ENCODE measurements at places on chromosomes 5 and 9.

GRCh38 chr5:90477621-90478215 is 3.1 kb downstream of the POLR3G start:
- H3K27me3 ChIP-seq = no peaks in the 10 kb centered on the region
- H3K36me3 ChIP-seq = no peaks in the 10 kb centered on the region
- H3K4me3 ChIP-seq = no peak overlapping the region
- no peak overlapping the region for H3K27ac ChIP-seq

DNA sequence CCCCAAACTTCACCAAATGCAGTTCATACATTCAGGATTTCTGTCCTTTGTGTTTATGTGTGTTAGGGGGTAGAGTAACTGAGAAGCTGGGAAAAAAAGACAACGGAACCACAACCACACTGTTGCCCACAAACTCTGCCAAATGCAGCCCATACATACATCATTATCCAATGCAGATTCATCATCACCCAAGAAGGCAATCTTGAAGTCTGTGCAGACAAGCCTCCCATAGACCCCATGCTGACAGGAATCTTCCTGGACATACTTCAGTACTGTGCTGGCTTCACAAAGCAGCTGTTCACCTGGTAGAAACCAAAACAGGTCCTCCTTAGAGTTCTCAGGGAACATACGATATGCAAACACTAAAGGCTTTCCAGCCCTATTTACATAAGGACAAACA is 38.9 kb downstream of the MTMR12 start:
- no peaks in the 10 kb centered on the region for H3K27me3 ChIP-seq
- DNase-seq = no peak
- H3K4me1 ChIP-seq = peaks cover 3% of the 10 kb centered on the region

- H3K4me1 ChIP-seq = peaks cover 2% of the 10 kb centered on the region
- H3K36me3 ChIP-seq = no peaks in the 10 kb centered on the region
- H3K4me3 ChIP-seq = no peak overlapping the region
- H3K27ac ChIP-seq = no peak overlapping the region
Measured at GRCh38 chr9:121686930-121687541, 35.6 kb downstream of the DAB2IP start.

DNA sequence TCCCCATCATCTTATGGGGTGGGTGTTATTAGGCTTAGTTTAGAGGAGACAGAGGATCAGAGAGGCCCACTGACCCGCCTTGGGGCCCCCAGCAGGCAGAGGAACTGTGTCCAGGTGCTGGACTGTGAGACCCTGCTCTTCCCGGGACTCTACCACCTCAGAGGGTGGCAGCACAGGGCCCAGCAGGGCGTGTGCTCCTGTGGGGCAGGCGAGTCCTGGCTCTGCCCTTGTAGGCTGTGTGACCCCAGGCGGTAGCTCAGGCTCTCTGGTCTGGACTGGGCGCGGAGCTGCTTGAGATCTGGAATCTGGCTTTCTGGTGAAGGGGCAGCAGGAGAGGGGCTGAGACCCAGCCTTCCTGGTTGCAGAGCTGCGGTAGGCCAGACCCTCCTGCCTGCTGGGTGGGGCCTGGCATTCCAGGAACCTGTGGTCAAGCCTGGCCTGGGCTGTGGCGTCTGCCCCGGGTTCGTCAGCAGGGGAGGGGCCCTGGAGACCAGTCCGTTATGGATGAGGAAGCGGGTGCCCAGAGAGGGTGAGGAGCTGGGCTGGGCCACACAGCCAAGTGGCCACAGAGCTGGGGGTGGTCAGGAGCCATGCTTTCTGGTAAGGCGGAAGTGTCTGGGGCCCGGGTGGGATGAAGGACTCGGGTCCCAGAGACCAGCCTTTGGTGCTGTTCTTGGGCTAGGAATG is 46.5 kb downstream of the RXRA start:
- no peaks in the 10 kb centered on the region for H3K36me3 ChIP-seq
- H3K27me3 ChIP-seq = no peaks in the 10 kb centered on the region
- H3K4me3 ChIP-seq = no peak overlapping the region
- H3K27ac ChIP-seq = peak overlapping the region; percentile 43
- peak; percentile 79 for DNase-seq

DNA sequence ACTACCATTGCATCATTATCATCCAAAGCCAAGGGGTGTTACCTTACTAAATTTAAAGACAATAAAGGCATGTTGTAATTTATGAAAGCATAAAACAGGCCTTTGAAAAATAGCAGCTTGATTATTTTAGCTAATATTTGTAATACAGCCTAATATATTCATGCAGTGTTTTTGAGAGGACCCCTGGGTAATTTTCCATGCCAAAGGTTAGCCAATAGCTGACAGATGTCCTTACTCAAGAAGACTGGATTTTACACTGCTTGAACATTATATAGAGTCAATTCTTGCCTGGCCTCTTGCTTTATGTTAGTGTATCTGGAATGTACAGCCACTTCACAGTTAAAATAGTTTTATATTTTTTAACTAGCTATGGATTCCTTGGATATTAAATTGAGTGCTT is 337.8 kb upstream of the PAPPA start:
- no peak for DNase-seq
- H3K36me3 ChIP-seq = no peaks in the 10 kb centered on the region
- no peaks in the 10 kb centered on the region for H3K27me3 ChIP-seq
- no peak overlapping the region for H3K4me3 ChIP-seq
